ENCODE measurements at places on chromosomes 7 and 10.

DNA sequence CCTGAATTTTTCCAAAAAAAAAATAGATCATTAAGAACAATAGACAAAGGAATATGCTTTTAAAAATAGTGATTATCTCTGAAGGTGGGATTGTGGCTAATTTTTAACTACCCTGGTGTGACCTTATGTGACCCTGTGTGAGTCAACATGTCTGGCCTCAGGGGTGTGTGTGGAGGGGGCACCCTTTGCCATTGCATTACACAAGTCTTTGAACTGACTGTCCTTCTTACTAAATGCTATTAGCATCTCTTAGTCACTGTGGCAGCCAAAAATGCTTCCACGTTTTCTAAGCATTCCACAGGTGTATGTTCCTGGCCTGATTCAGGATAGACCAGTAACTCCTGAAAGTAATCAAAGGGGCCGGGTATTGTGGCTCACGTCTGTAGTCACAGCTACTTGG, 175.4 kb downstream of the MGMT start:
- no peak for DNase-seq

- no peak for DNase-seq
Observed at GRCh38 chr7:112930787-112931186, 140.6 kb upstream of the TMEM168 start.

- no peak for DNase-seq
Observed at GRCh38 chr7:93843260-93843659, 47.3 kb downstream of the TFPI2 start.

GRCh38 chr10:11148142-11149028, 130.7 kb downstream of the CELF2 start:
- no peak for DNase-seq

DNA sequence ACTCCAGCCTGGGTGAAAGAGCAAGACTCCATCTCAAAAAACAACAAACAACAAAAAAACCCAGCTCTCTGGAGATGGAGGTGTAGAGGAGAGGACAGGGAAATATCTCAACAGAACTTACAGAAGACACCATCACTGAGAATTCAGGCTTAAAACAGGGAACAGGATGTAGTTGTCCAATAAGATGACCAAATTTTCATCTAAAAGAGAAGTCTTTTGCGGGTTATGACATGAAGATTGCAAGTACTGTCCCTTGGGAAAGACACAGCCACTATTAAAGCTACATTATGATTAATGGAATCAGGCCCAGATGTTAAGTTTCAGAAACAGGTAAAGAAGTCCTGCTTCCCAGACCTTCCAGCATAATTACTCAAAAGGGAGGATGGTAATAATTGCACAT, 235.2 kb upstream of the NRP1 start:
- no peak for DNase-seq

DNA sequence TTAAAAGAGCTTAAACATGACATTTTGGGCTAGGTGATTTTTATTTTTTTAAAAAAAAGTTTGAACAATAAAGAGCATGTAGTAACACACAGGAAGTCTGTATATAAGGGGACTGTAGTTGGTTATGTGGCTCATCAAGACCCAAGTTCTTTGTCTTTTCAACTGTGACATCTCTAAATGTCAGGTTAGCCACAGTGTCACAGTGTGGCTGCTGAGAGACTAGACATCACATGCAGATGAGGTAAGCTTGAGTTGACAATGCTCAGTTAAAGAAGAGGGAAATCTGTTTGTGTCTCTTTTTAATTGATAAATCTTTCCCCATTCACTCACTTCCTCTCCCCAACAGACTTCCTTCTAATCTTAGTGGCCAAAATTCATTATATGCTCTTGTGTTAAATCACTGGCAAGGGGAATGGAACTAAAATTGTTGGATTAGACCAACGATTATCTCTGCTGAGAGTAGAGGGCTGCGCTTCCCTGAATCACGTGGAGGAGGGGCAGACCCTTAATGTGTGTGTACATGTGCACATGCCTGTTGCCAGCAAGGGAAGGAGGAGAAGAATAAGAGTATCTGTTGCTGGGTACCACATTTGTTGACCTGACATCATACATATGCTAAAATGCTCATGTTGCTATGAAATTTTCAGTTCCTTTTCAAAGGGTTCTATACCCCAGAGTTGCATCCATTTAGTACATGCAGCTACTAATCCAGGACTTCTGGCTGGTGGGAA, 78.3 kb downstream of the MMRN2 start:
- no peak for DNase-seq

GRCh38 chr7:81986723-81987470, 217.1 kb upstream of the HGF start:
- DNase-seq, result no peak

DNA sequence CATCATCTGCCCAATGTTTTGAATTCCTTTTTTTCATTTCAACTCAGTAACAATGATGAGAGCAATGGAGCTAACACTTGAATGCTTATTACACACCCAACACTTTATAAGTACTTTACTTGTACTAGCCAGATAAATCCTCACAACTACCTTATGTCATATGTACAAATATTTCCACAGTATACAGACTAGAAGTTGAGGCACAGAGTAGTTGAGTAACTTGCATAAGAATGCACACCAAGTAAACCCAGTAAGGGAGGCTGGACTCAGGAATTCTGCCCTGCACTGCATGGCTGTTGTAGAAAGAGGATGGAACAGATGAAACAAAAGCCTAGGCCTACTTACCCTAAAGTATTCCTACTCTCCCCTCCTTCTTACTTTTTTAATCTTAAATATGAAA, 15.8 kb downstream of the DPY19L1 start:
- no peak for DNase-seq

DNA sequence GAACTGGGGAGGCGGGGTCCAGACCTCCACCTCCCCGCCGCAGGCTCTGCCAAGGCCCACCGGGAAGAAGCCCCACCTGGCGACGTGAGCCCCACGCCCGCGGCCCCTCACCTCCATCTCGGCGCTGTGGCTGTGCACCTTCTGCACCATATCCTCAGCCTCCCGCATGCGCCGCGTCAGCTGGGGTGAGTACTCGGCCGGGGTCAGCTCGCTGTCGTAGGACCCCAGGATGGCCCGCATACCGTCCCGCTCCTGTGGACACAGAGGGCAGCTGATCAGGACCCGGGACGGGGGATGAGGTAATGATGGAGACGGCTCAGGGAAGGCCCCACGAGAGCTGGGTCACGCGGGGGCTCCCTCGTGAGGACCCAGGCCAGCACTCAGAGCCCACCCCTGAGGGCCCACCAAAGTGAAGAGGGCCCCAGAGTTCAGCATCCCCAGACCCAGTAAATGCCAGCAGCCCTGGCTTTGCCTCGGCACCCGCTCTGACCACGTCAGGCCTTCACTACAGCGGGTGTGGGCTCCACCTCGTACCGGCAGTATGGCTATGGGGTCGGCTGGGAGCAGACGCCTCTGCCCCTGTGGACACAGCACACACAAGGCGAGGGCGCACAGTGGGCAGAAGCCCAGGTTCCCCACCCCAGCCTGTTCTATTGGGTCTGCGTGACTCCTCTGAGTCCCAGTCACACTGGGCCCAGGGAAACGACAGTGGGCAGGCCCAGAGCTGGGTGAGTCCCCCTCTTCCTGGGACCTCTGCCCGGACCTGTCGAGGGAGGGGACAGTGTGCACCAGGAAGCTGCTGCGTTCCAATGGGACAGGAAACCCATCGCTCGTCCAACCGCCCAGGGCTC, 218.1 kb downstream of the MAD1L1 start:
- DNase-seq, result no peak

DNA sequence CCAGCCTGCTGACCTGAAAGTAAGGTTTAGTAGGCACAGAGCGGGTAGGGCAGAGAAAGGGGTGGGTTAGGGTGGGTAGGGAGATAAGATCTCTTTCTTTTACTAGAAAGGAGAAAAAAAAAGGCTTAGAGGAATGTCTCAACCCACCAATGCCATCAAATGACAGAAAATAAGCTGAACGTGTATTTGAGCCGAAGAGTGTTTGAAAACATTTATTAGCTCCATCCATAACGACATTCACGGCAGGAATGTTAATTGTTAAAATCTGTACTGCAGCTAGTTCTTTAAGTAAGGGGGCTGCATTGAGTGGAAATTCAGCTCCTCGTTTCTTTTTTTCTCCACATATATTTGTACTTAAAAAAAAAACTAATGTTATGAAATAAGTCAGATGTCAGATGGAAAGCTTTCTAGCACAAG, 63.7 kb upstream of the ARID5B start:
- DNase-seq, result no peak

- DNase-seq, result no peak
Observed at GRCh38 chr7:151416112-151416940, 6.5 kb upstream of the WDR86 start.

DNA sequence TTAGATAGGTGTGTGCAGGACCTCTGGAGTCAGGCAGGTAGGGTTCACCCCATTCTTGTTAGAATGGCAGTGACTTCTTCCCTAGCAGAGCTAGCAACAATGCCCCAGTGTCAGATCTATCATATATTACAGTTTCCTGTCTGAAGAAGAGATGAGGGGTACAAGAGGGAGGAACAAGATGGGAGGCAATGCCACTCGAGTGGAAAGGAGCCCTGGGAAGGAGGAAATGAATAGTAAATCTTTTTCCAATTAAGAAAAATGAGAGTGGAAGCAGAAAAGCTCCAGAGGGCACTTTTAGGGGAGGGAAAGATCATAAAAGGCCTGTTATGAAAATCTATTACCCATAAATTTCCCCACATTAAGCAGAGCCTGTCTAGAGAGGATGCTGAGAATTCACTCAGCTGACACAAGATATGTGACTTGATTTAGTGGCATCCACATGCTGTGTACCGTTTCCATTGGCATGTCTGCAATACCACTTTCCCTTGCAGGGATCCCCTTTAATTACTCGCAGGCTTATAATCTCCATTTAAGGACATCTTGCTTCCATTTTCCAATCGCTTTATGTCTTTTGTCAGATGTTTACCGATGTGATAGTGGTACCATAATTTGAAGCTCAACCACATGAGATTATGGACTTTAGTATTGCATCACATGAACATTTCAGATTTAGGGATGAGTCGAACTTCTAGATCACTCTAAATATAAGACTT, 70.0 kb upstream of the AGBL3 start:
- no peak for DNase-seq

DNA sequence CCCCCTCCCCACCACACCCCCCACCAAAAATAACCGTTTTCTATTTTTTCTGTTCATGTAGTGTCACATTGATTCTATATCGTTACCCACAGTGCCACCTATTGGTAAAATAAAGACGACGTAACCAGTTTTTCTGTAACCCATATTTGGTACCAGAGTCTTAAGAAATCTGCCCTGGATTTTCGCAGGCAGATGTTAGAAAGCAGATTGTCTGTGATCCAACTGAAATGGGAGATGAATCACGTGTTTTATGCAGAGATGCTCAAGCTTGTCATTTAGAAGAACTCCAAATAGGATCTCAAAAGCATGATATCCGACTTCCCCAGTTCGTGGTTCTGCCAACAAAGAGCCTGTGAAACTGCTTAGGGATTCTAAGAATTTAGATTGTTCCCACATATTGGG, 261.1 kb upstream of the CSTF2T start:
- DNase-seq, result no peak

GRCh38 chr10:52464368-52465124, 150.5 kb downstream of the DKK1 start:
- DNase-seq, result no peak

- no peak for DNase-seq
Observed at GRCh38 chr10:119772334-119772733, 46.5 kb downstream of the INPP5F start.

DNA sequence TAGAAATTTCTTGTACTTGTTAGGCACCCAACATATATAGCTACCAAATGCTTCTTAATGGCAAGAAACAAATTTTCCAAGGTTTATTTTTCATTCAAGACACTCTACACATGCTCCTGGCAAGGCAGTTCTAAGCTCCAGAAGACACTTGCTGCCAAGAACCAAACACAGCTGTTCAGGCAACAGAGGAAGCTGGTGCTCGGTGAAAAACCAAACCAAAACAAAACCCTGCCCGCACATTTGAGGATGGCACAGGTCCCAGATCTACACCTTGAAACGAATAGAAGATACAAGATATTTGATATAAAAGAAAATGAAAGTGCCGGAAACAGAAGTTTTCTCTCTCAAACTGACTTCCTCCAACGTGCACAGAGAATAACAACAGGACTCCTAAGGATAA, 4.9 kb upstream of the DNTT start:
- no peak for DNase-seq

GRCh38 chr7:24917510-24918239, 62.3 kb downstream of the OSBPL3 start:
- no peak for DNase-seq

DNA sequence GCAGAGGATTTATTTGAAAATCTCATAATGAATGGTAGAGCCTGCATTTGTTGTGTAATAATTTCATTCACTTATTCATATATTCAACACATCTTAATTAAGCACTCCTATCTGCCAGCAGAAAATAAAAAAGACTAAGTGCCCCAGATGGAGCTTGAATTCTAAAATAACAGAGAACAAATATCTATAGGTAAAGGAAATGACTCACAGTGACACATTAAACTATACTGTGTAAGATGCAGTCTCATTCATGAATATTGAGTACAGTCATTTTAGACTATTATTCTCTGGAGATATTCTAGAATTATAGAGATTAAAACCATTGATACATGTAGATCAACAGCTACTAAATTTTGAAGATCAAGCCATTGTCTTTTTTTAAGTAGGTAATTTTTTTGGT, 72.1 kb downstream of the PTPRZ1 start:
- no peak for DNase-seq

GRCh38 chr10:100873827-100874326, 38.9 kb upstream of the SLF2 start:
- no peak for DNase-seq

- DNase-seq, result no peak
Observed at GRCh38 chr7:106610996-106611886, 49.7 kb downstream of the CCDC71L start.

DNA sequence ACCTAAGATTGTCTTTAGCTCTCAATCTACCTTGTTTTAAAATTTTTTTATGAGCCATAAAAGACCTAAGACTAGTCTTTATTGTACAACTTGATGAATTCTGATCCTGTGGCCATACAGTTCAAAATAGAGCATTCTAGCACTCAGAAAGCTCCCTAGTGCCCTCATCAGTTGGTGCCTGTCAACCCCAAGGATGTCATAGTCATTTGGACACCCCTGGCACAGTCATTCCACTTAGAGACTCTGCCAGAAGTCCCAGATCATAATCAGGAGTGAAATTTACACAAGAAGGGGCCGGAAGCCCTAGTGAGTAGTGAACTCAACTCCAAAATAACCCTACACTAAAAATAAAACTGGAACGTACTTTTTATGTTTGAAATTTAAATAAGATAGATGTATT, 80.0 kb upstream of the INSIG1 start:
- DNase-seq, result no peak

GRCh38 chr7:71016401-71016800, 115.5 kb upstream of the GALNT17 start:
- no peak for DNase-seq

GRCh38 chr7:137506031-137506430, 162.5 kb upstream of the PTN start:
- DNase-seq, result no peak

All from right renal cortex interstitium (tissue), 3 donors.